Activated CD4-positive, CD25-positive, alpha-beta regulatory T cell (primary cell): ENCODE measurements at places on chromosomes 5 and 9.

DNA sequence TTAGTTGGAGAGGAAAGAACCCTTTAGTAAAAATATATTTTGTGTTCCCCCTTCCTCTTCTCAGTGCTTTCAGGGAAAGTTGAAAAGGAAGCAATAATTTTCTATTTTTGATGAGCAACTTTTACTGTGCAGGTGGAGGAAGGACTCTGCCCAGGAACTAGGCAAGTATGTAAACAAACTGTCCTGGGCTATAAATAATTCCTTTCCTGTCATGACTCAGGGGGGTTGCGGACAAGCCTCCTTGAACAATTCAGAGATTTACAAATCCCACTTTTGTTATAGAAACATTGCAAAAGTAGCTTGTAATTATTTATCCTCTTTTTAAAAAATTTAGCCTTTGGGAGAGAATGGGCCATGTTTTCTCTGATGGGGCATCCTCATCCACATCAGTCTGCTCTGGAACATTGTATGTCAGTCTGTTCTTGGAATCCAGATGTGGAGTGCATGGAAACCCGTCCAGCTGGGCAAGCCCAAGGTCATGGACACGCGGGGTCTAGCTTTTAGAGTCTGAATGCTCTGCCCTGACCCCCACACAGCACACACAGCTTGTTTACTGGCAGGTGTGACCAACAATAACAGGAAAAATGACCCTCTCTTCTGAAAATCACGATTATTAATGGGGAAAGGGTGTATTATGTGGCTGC is 127.6 kb downstream of the GADD45G start:
- no peak for DNase-seq

DNA sequence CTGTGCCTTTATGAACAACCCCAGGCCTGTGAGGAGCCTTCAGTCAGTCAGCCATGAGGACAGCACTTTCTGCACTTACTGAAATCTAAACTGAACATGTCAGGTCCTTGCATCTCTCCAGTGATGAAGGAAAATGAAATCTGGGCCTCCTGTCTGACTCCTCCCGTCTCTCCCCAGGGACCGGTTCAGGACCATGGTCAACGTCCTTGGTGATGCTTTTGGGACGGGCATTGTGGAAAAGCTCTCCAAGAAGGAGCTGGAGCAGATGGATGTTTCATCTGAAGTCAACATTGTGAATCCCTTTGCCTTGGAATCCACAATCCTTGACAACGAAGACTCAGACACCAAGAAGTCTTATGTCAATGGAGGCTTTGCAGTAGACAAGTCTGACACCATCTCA is 77.0 kb upstream of the PLPP6 start:
- no peak for DNase-seq

DNA sequence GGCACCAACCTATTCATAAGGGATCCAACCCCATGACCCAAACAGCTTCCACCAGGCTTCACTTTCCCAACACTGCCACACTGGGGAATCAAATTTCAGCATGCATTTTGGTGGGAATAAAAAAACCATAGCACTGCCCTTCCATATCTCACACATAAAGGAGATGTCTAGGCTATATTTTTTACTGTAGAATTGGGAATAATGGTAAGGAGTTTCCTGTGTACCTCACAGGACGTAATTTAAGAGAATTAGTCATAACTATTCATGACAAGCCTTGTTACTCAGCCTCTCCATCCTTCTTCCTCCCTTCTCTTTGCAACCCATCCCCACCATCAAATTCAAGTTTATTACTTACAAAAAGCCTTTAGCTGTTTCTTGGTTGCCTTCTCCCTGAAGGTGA is 352.1 kb downstream of the MLLT3 start:
- DNase-seq, result no peak

GRCh38 chr9:128818839-128819715 is 777 bp downstream of the ENDOG start:
- DNase-seq, result peak; percentile 29

DNA sequence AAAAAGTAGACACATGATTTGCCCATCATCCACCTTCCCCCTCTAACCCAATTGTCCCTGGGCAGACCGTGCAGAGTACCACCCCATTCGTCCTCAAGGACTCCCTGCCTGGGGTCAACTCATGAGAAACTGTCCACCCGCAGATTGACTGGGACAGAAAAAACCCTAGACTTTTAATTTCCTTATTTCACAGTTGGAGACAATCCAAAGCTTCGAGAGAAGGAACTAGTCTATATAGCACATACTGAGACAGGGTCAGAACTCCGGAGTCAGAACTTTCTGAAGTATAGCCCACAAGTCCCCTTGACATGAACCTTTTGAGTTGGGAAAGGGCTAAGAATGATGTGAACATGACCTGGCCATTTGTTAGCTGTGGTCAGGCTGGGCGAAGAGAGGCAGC is 7.5 kb upstream of the GPX3 start:
- no peak for DNase-seq

DNA sequence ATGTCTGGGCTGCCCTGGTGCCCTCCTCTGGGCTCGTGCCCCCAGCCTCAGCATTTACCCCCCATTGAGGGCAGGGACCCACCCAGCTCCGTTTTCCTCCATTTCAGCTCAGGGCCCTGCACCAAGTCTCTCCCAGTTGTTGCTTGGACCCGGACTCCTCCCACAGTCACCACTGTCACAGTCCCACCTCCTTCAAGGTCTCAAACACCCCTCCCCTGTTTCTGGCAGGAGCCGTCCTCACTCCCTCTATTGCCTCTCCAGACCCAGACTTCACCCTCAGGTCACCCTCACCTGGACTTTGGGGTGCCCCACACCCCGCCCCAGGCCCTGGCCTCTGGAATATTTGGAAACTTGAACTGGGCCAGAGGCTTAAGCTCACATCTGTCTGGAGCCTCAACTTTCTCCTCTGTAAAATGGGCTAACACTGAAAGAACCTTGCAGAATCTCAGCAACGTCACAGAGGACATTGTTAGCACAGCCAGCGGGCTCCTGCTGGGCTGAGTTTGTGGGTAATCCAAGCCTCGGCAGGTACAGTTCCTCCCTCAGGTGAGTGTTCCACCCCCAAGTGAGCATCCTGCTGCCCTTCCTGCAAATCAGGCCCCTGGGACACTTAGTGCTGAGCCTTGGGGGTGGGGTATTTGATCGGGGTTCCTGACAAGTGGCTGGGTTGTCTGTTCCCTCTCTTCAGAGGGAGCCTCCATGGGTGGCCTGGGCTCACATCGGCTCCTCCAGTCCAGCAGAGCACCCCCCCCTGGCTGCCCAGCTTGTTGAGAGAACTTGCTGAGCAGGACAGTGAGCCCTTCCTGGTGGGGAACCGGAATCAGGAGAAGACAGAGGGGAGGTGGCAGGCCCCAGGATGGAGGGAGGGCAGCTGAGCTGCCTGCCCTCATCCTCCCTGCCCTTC is 130.1 kb downstream of the C9orf50 start:
- DNase-seq, result no peak

GRCh38 chr9:131658377-131659129 is 81.3 kb downstream of the RAPGEF1 start:
- no peak for DNase-seq

DNA sequence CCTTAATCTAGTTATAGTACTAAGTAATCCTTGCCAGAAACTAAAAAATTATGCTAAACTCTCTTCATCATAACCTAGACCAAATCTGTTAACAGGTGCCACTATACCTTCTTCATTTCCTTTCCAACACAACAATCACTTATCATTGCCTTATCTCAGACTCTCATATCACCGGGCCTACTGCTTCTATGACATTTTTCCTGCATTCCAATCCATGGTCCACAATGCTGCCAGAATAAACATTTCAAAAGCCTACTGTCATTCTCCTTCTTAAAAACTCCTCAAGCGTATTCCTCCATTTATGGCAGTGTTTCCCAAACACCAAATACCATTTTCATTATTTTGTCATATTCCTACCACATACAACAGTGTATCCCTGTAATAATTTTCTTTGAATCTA is 6.5 kb downstream of the PPP6C start:
- DNase-seq, result no peak

DNA sequence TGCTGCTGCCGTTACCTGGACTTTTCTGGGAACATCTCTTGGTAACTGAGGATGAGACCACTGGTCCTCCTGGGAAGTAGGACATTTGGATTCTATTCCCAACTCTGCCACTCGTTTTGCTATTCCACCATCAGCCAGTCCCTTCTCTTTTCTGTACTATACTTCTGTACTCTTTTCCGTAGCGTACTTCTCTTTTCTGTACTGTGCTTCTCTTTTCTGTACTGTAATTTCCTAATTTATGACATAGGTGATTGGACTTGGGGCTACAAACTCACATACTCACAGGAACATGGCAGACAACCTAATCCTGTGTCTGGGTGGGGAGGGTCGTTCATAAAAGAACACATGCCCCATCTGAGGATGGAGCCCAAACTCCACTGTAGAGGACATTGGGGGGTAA is 335.3 kb upstream of the PANK3 start:
- no peak for DNase-seq

DNA sequence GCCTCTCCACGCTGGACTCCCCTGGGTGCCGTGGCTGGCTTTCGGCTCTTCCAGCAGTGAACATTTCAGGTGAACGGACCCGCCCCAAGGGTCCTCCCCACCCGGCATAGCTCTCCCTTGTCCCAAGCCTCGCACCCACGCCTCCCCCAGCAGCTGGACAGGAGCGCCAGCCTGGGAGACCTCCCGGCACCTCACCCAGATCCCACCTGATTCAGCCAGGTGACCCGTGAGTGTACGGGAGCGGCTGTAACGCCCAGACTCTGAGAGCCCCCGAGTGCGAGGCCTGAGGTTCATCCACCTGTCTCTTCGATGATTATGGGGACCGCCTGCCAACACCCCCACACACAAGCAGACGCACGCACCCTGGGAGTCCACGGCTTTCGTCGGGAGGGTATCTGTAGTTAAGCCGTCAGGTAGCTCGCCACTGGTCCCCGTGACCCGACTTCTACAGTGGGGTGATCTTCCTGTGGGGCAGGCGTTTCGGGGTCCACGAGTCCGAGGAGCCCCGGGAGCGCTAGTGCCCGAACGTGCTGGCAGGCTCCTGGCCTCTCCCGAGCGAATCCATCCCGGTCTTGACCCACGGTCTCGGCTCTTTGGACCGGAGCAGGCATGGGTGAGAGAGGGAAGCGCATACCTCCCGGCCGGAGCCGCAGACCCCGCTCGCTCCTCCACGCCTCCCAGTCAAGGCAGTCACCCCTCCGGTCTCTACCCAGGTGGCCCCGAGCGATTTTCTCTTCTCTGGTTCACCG is 14.9 kb downstream of the TRIM7 start:
- DNase-seq, result no peak

DNA sequence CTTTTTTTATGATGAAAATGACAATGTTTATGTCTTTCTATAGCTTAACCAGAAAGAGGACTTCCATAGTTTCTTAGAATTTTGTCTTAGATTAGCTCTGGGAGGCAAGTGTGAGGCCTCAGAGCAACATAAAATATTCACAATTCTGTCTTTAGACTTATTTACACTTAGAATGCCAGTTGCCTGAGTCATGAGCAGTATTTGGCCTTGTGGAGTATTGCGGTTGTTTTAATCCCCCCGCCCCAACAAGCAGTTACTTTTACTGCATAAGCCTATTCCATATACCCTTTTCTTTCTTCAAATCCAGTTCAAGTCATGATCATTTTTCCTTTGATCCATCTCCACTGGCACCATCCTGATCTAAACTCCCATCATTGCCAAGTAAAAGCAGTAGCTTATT is 198.0 kb upstream of the EGFLAM start:
- DNase-seq, result no peak

GRCh38 chr5:114581136-114581535 is 219.3 kb downstream of the KCNN2 start:
- no peak for DNase-seq

DNA sequence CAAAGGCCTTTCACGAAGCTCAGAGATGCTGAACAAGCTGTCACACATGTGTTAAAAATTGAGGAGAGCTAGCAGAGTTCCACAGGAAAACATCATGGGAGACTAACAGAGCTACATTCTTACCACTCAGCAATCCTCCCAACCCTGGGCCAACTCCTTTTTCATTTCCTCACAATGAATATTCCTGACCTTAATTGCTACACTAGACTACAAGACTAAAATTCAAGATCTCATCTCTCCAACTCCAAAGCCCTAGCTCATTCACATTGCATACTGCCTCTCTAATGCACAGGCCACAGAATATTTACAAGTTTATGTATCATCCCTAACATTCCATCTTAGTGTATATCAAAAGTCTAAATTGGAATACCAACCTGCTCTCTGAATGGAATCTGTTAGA is 21.2 kb downstream of the ERMP1 start:
- no peak for DNase-seq

DNA sequence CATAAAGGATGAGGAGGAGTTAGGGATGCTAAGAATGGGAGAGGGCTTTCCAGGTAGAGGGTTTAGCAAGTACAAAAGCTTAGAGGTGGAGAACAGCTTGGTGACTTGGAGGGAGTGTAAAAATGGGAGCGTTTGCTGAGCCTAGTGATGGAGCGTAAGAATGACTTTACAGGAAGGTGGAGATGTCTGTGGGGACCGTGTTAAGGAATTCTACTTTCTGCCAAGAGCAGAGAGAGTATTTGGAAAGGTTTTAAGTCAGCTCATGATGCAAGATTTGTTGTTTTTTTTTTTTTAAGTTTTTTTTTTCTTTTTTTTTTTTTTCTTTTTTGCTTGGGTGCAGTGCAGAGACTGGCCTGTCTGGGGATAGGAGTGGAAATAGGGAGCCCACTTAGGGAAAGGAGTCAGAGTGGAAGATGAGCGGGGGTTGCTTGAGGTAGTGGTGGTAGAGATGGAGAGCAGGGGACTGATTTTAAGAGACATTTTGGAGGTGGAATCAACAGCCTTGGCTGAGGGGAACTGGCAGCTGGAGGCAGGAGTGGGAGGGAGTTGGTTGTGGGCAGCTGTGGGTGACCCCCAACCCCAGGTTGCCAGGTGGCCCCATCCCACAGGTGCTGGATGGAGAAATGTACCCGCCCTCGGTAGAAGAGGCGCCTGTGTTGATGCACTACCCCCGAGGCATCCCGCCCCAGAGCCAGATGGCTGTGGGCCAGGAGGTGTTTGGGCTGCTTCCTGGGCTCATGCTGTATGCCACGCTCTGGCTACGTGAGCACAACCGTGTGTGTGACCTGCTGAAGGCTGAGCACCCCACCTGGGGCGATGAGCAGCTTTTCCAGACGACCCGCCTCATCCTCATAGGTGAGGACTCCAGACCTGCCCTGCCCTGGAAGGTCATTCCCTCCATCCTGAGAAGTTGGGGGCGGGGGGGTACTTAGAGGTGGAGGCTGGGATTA is 12.4 kb downstream of the PTGS1 start:
- DNase-seq, result no peak

GRCh38 chr9:71769175-71770161 is 1.2 kb upstream of the CEMIP2 start:
- DNase-seq, result peak; percentile 33

- DNase-seq, result no peak
Measured at GRCh38 chr5:136043968-136044610, 15.3 kb downstream of the TGFBI start.

DNA sequence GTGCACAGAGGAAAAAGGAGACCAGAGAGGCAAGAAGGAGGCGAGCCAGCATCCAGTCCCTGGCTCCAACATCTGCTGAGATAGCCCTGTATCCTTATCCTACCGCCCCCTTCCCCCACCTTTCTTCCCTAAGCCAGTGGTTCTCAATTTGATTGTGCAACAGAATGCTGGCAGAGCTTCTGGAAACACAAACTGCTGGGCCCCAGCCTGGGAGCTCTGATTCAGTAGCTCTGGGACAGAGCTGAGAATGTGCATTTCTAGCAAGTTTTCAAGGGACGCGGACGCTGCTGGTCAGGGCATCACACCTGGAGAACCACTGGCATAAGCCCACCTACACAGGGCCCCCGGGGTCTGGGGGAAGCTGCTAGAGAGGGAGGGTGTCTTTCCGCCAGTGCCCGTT is 21.1 kb downstream of the AK8 start:
- no peak for DNase-seq

- no peak for DNase-seq
Measured at GRCh38 chr9:88810826-88811225, 180.4 kb upstream of the S1PR3 start.
